Heart left ventricle (tissue), 16 donors: ENCODE measurements at places on chromosomes 12 and 14. TPM values are rescaled to one million over a fixed set of nuclear protein-coding genes. Genes with fewer than 3 reads are reported as not detected.

The DTX3 gene
- total RNA-seq, result 25.9 TPM

- no peak for DNase-seq
Observed at GRCh38 chr14:54010981-54011380, 54.4 kb upstream of the BMP4 start.

The SERPINA3 gene
- total RNA-seq, result 54.0 TPM

GRCh38 chr12:118841588-118841987, 139.8 kb upstream of the SRRM4 start:
- DNase-seq, result no peak

DNA sequence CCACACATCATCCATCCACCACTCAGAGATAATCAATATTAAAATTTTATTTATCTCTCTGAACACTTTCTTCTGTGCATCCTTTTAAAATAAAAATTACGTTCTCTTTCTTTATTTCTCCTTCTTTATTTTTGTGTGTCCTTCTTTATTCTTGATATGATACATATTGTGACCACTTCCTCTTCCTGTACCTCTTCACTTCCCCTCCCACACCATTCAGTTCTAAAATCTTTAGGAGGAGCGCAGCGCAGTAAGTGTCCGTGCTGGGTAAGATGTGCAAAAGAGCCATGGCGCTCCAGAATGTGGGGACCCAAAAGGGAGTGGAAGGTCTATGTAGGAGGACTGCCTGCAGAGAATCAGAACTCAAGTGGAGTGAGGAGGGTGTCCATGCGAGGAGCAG, 256.7 kb downstream of the ITPR2 start:
- no peak for DNase-seq

The PROX2 gene
- not detected for total RNA-seq

DNA sequence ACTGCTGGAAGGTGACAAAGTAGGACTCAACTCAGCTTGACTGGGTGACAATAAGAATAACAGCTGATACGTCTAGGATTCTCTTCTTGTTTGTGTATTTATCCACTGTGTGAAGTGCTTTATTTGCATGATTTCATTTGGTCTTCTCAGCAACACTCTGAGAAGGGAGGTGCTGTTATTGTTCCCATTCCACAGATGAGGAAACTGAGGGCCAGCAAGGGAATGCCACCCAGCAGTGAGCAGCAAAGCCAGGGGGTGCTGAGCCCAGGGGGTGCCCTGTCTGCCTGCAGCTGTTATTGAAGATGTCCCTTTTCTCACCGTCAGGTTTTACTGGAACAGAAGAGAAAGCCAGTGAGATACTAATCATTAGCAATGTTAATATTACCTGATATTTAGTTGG, 62.8 kb downstream of the RNFT2 start:
- DNase-seq, result no peak

DNA sequence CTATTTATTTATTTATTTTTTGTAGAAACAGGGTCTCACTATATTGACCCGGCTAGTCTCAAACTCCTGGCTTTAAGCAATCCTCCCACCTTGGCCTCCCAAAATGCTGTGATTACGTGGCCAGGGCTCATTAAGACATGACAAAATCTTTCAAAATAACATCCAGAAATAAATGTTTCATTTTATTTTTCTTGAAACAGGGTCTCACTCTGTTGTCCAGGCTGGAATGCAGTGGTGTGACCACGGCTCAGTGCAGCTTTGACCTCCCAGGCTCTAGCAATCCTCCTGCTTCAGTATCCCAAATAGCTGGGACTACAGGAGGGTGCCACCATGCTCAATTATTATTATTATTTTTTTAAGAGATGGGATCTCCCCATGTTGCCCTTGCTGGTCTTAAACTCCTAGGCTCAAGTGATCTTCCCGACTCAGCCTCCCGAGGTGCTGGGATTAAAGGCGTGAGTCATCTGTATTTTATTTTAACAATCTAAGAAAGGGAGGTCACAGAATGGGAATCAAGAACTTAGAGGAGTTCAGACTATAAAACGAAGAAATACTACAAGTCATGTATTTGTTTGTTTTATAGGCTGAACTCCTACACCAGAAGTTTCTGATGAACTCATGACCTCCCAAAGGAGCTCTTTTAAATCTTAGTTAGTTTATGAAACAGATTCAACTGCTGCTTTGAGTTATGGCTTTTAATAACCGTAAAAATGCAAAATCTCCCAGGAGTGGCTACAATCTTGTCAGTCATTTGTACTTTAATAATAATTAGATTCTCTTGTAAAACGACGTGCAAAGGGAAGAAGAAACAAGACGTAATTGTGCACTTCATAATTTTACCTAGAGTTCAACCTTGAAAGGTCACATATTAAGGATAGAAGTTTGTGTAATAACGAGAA, 2.1 kb upstream of the TMEM263 start:
- DNase-seq, result no peak

The PPP1R13B gene
- 72.9 TPM for total RNA-seq

GRCh38 chr14:29955087-29955486, 27.4 kb upstream of the PRKD1 start:
- no peak for DNase-seq

DNA sequence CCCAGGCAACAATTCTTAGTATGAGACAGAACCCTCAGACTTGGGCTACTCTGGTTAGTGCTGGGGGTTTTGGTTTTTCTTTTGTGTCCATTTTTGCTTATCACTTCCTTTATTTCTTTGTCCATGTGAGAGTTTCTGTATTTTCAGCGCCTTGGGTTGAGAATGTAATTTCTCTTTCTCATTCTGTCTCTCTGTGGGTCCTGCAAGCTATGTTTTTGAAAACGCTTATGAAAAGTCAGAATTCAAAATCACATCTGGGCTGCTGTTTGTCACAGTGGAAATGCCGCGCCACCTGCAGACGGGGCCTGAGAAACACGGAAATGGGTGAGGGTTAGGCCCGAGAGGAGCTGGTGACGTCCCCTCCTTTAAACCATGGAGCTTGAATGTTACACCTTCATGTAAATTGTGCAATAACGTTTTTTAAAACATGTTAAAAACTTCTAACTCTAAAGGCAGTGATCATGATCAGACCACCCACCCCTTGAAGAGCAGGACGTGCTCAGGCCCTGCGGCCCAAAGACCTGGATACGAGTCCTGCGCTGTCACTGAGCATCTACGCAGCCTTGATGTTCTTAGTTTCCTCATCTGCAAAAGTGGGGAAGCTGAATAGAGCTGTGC, 26.1 kb downstream of the JDP2 start:
- DNase-seq, result no peak

DNA sequence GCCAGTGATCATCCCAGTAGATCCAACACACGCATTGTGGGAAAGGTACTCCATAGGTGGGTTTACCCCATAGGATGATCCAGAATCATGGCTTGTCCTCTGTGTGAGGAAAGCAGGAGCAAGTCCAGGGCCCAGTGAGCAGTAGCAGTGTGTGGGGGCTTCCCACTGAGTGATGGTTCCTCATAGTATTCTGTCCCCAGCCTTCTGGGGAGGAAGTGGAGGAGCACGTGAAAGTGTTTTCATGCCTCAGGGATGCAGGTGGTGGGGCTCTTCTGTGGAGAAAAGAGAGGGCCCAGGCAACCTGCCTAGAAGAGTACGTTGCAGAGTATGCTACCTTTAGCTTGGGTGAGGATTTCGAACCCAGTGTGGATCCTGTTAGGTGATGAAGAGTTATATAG, 56.5 kb downstream of the SUSD6 start:
- no peak for DNase-seq

GRCh38 chr12:111393700-111394300, 11.9 kb upstream of the SH2B3 start:
- peak; percentile 58 for DNase-seq

DNA sequence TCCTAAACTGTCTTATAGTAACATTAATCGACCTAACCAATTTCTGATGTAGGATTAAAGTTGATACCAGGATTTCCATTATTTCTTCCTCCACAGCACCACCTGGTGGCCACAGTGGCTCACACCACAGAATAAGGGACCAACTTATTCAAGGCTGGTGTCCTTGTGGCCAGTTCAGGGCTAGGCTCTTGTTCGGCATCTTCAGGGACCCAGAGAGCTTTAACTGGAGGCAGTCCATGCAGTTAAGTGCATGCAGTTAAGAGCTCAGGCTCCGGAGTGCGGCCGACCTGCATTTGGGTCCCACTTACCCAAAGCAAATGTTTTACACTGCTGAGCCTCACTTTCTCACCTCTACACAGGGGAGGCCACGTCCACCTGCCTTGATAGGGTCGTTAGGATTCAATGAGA, 42.0 kb upstream of the GPR68 start:
- DNase-seq, result peak; percentile 50

The TM9SF1 gene
- 21.3 TPM for total RNA-seq

The LALBA gene
- not detected for total RNA-seq

The NOS1 gene
- 0.12 TPM for total RNA-seq

The C12orf54 gene
- not detected for total RNA-seq

- DNase-seq, result no peak
Observed at GRCh38 chr12:28899951-28900350, 249.1 kb upstream of the FAR2 start.

DNA sequence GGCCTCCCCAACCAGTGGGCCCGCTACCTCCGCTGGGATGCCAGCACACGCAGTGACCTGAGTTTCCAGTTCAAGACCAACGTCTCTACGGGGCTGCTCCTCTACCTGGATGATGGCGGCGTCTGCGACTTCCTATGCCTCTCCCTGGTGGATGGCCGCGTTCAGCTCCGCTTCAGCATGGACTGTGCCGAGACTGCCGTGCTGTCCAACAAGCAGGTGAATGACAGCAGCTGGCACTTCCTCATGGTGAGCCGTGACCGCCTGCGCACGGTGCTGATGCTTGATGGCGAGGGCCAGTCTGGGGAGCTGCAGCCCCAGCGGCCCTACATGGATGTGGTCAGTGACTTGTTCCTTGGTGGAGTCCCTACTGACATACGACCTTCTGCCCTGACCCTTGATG, 73.0 kb downstream of the NRXN3 start:
- DNase-seq, result no peak

- no peak for DNase-seq
Observed at GRCh38 chr12:1184402-1184801, 193.4 kb downstream of the ERC1 start.

The DAO gene
- not detected for total RNA-seq

The MYBPC1 gene
- 0.91 TPM for total RNA-seq

DNA sequence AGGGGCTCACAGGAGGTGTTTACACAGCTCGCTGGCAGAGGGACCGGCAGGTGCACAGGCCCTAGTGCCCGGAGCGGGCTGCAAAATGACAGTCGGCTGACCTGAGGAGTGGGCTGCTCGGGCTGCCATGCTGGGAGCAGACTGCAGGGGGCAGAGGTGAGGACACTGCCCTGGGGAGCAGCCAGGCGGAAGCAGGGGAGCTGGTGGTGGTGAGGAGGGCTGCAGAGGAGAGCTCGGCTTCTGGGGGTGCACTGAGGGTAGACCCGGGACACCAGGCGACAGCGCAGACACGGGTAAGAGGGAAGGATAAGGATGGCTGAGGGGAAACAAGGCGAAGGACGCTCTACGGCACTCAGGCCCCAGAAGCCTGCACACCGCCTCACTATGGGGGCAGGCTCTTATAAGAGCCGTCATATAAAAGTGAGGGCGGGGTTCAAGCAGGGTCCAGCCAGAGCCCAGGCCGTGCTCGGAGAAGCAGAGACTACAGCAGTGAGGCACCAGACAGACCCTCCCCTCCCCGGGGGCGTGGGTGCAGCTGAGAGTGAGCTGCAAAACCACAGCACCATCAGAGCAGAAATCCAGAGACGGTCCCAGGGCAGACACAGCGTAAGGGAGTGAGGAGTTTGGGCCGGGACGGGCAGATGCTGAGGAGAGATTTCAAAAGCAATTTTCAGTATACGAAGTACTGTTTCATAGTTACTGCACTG, 62.5 kb downstream of the CCDC88C start:
- no peak for DNase-seq

GRCh38 chr12:94942663-94943062, 60.8 kb downstream of the NDUFA12 start:
- DNase-seq, result no peak

The GPR65 gene
- total RNA-seq, result 0.56 TPM

The AQP6 gene
- not detected for total RNA-seq

The ZDHHC22 gene
- not detected for total RNA-seq

GRCh38 chr12:106682594-106683234, 91.8 kb upstream of the RIC8B start:
- no peak for DNase-seq

The ACACB gene
- total RNA-seq, result 176 TPM

DNA sequence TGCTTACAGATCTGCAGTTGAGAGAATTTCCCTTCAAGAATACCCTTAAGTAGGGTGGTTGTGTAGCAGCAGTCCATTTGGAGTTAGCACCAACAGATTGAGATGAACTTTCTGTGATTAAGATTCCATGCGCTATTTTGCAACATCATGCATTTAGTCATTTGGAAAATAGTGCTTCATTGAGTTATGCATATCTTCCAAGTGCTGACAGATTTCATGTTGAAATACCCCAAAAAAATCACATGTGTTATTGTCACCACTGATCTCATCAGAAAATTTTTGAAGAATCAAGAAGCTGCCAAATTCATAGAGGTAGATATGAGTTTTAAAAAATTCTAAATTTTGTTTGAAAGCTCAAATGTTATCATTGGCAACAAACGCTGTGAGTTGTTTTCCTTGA, 35.5 kb upstream of the OSBPL8 start:
- no peak for DNase-seq

DNA sequence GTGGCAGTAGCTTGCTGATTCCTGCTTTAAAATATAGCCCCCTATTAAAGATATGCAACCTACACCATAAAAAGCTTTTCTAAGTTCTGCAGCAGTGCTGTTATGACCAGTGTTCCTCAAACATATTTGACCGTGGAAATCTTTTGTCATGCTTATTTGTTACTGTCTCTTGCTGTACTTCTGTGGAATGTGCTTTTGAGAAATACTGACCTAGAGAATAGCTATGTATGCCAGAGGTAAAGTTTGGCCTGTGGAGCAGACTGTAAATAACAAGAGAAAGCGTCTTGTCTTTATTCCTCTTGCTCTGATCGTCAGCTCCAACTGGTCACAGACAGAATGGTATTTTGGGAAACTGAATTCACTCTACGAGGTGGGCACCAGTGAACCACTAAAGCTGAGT, 239.0 kb downstream of the FBXL14 start:
- no peak for DNase-seq

- peak; percentile 66 for DNase-seq
Observed at GRCh38 chr14:51507906-51508511, 143.7 kb upstream of the FRMD6 start.
